Upper lobe of left lung (tissue), 6 donors: ENCODE measurements at places on chromosomes 12 and 14. TPM values are rescaled to one million over a fixed set of nuclear protein-coding genes. Genes with fewer than 3 reads are reported as not detected.

HNF1A gene
- not detected for total RNA-seq

FGF6 gene
- total RNA-seq = not detected

HOXC5 gene
- not detected for total RNA-seq

TPPP2 gene
- not detected for total RNA-seq

PRORP gene
- total RNA-seq = 24.4 TPM

KCNJ8 gene
- total RNA-seq = 11.5 TPM

CLEC6A gene
- total RNA-seq = 0.98 TPM

DCN gene
- total RNA-seq = 661 TPM

CSRP2 gene
- 23.5 TPM for total RNA-seq

BLTP3B gene
- 24.2 TPM for total RNA-seq

INSM2 gene
- 0.14 TPM for total RNA-seq

STYK1 gene
- 21.9 TPM for total RNA-seq

FOS gene
- 650 TPM for total RNA-seq

CFAP54 gene
- total RNA-seq = 0.66 TPM

PRIM1 gene
- total RNA-seq = 9.9 TPM

GPRC5A gene
- 882 TPM for total RNA-seq

OR6C74 gene
- total RNA-seq = not detected

MUCL1 gene
- total RNA-seq = not detected

RBM19 gene
- total RNA-seq = 44.2 TPM

BIN2 gene
- total RNA-seq = 16.5 TPM

LRRK2 gene
- 240 TPM for total RNA-seq

CCND2 gene
- 101 TPM for total RNA-seq

FGF23 gene
- total RNA-seq = not detected

PMCH gene
- total RNA-seq = not detected

NRL gene
- 4.6 TPM for total RNA-seq

MAGOHB gene
- 13.0 TPM for total RNA-seq

SLC35E3 gene
- 21.0 TPM for total RNA-seq

ABCD4 gene
- 150 TPM for total RNA-seq

GSKIP gene
- total RNA-seq = 13.2 TPM

AMHR2 gene
- 0.24 TPM for total RNA-seq

RFLNA gene
- 0.66 TPM for total RNA-seq

DLGAP5 gene
- not detected for total RNA-seq

NPAS3 gene
- total RNA-seq = 0.49 TPM

DPF3 gene
- total RNA-seq = 0.30 TPM

SDR9C7 gene
- not detected for total RNA-seq

COL2A1 gene
- total RNA-seq = not detected

FSCB gene
- not detected for total RNA-seq

PLEKHD1 gene
- under 0.01 TPM for total RNA-seq

IRAK3 gene
- 39.0 TPM for total RNA-seq

C12orf42 gene
- not detected for total RNA-seq

TAPBPL gene
- 56.6 TPM for total RNA-seq

SALL2 gene
- total RNA-seq = 6.4 TPM

RNASE4 gene
- total RNA-seq = 14.7 TPM

RASAL1 gene
- total RNA-seq = 4.2 TPM

SLC17A8 gene
- 0.55 TPM for total RNA-seq

AHNAK2 gene
- total RNA-seq = 48.0 TPM

SSPN gene
- total RNA-seq = 1.0 TPM

SDSL gene
- 16.3 TPM for total RNA-seq
